ENCODE measurements at places on chromosomes 11 and 22.

DNA sequence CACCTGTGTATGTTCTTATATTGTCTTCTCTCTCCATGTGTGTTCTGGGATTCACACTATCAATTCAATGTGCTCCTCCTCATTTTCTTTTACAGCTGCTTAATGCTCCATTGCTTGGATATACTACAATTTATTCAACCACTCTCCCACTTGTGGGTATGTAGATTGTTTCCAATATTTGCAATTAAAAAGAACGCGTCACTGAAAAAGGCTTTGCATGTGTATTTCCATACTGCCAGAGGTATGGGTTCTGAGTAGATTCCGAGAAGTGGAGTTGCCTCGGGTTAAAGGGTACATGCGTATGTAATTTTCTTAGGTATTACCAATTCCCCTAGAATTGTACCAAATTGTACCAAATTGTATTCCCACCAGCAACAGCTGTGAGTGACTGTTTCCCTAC lies 7.0 kb upstream of the CAPN5 start:
- no peak for DNase-seq

GRCh38 chr11:61146416-61146815 lies 14.8 kb downstream of the VPS37C start:
- no peak for DNase-seq

GRCh38 chr11:130064596-130064995 lies 5.1 kb upstream of the APLP2 start:
- no peak for DNase-seq

GRCh38 chr11:69819541-69820070 lies 390 bp upstream of the FGF3 start:
- no peak for DNase-seq

DNA sequence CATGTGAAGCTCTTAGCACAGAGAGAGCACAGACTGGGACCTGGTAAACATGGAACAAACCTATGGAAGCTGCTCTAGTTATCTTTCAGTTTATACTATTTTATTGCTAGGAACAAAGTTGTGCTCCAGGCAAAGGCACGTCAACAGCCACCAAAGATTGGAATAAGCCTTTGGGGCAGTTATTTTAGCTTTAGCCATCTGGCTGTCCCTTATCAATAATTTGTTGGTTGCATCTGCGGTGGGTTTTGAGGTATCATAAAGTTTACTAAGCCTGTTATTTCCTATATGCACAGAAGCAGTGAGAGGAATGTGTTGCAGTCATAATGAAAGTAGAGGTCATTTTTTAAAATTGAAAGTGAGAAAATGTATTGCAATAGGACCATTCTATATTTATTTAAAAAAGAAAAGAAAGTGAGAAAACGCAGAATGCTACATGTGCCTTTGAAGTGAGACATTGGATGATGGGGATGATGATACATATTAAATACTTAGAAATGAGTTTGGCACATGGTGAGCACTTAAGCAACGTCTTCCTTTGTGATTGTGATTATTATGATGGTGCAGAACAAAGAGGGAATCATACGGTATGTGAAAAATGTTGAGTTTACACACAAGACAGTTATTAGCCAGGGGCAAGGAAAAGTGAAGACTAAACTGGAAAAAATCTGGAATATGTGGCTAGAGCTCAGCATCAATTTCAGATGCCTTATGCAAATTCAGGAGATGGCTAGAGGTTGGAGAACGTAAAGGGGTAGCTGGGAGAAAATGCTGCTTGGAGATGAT lies 58.3 kb downstream of the PRR5L start:
- no peak for DNase-seq

GRCh38 chr11:10807493-10808234 lies 1.1 kb downstream of the EIF4G2 start:
- peak; percentile 45 for DNase-seq

GRCh38 chr22:27242917-27243589 lies 558.5 kb downstream of the MN1 start:
- DNase-seq, result no peak

GRCh38 chr22:34476762-34477161 lies 556.5 kb upstream of the LARGE1 start:
- no peak for DNase-seq

DNA sequence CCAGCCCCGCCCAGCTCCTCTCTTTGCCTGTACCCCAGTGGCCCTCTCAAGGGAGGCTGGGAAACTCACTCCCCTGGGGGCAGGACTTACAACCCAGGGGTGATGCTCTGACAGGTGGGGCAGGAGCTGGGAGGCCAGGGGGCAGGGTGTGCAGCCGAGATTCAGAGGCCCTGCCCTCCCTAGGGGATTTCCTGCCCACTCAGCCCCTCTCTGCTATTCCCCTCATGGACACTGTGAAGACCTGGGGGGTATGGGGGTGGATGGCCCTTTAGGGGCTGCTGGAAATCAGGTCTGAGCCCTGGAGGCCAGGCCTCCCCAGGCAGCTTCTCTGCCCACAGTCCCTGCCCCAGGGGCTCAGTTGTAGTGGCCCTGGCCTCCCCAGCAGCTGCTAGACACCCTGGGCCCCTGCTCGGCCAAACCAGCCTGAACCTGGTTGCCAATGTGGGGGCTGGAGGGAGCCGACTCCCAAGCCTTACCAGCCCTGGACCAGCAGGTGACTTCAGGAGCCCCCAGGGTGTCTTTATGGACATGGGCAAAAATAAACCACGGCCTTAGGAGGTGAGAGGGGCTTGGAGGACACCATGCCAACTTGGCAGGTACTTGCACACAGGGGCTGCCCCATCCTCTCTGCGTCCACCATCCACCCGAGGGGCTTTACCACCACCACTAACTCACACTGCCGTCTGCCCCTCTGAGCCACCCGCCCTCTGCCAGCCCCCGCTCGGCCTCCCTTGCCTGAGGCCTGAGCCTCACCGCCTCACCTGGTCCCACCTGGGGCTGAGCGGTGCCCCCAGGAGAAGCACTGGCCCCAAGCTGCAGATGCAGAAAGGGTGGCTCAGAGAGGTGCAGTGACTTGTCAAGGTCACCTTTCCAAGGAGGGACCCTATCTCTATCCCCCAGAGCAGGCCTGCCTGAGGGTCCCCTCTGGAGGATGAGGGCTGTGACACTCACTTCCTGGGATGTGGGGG lies 2.8 kb upstream of the PHLDA2 start:
- no peak for DNase-seq

DNA sequence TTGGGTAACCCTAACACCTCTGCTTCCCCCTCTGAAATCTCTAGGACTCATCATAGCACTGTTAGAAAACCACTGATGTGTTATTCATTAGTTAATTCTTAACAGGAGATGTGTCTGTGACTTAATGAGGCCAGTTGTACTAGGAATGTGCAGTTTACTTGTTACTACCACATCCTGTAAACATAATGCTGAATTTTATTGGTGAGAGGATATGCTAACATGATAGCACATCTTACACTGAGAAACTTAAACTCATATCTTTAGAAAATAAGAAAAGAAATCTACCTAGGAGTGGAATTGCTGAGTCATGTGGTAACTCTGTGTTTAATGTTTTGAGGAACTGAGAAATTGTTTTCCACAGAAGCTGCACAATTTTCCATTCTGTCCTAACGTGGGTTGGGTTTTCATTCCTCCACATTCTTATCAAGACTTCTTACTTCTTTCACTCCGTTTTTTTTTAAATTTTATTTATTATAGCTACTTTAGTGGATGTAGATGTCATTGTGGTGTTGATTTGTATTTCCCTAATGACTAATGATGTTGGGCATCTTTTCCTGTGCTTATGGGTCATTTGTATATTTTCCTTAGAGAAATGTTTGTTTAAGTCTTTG lies 33.7 kb downstream of the RNF121 start:
- DNase-seq, result no peak

DNA sequence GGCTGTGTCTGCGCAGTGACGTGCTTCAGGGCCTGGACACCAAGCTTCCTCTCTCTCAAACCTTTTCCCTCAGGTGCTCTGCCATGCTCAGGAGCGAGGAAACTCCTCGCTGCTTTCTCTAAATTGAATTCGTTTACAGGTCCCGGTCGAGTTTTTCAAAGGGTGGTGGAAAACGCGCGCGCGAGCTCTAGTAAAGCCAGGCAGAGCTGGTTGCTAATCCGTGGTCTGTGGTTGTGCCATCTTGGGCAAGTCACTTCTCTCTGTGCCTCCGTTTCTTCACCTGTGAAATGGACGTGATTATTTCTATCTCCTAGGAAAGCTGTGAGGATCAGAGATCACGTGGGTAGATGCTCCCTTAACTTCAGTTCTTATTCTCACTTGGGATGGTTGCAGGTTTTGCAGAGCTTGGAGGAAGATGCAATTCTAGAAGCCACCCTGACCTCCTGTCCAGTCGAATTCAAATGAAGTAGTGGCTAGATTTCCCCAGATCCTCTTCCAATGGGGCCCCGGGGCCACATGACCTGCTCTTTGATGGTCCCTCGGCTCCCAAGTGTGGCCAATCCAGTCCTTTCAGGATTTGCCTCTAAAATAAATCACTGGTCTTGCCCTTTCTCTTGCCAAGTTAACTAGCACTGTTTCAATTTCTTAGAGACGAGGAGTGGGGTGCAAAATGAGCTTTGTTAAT lies 10.5 kb upstream of the ALX4 start:
- no peak for DNase-seq

- DNase-seq, result no peak
Measured at GRCh38 chr22:24486501-24486921, 8.6 kb upstream of the UPB1 start.

GRCh38 chr11:96234866-96235441 lies 108.0 kb downstream of the MAML2 start:
- DNase-seq, result no peak

- no peak for DNase-seq
Measured at GRCh38 chr11:29679996-29680395, 336.8 kb downstream of the KCNA4 start.

DNA sequence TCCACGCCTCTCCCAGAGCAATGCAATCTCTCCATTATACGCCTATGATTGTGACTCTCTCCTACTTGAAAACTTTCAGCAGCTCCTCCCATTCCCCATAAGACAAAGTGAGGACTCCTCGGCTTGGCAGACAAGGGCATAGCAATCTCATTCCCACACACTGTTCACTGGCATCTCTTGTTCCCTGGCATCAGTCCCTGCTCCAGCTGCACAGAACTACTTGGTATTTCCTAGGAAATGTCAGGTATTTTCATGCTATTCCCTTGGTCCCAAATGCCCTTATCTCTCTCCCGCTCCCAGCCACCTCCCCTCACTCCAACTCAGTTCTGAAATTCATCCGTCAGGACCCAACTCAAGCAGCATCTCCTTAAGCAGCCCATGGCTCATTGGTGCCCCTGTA lies 28.4 kb downstream of the TMPRSS5 start:
- DNase-seq, result no peak

DNA sequence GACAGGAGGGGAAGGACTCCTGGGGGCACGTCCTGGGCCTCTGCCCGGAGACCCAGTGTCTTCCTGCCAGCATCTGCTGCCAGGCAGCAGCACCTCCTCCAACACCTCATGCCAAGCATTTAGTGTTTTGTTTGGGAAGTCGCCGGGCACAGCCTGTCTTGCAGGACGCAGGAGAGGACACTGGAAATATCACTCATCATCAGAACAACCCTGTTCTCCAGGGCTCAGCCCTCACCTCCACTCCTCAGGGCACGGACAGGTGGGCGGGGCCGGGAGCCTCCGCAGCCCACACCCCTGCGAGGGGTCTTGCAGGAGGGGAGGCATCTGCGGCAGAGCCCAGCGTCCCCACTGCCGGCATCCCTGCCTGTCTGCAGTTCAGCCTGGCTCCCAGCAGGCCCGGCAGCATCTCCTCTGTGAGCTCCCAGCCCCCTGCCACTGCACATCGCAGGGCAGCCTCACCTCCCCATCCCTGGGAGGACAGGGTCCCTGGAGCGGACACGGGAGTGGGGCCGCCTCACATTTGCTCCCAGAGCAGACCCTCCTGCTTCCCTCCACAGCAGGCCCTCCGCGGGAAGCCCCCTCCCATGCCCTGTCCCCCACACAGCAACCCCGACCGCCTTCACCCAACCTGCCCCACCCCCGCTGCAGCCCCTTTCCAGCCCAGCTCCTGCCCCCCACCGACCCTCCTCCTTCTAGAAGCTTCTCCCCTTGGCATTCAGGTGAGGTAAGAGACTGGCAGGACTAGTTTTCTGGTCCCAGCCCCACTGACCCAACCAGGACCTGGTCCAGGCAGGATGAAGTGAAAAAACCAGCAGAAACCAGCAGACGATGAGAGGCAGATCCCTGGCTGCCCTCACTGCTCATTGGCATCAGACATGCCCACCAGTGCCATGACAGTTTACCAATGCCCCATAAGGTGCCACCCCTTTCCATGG lies 72.7 kb downstream of the BRD1 start:
- no peak for DNase-seq

- DNase-seq, result no peak
Measured at GRCh38 chr22:45205276-45205925, 35.3 kb downstream of the KIAA0930 start.

GRCh38 chr22:47270463-47271135 lies 508.1 kb downstream of the TBC1D22A start:
- no peak for DNase-seq

DNA sequence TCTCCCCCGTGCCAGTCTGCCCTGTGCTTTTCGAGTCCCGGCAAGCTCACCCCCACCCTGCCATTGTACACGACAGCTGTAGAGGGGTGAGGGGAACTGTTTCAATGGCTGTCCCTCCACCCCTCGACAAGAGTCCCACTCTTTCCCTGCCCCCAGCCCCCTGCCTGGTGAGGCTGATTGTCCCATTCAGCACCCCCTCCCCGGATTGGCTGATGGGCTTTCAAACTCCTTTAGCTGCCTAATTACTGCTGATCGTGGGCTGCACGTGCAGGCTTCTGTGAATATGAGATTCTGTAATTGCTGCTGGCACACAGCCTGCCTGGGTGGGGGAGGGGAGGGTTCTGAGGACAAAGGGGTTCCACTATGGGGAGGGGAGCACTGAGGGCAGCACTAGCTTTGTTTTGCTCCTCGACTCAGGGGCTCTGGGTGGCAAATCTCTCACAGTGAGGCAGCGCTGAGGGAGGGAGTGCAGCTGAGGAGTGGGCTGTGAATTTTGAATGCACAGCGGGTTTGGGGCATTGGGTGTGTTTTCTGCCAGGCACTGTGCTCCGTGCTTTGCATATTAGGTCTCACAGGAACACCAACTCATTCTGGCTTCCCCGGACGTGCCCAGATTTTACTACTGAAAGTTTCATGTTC lies 42.6 kb upstream of the ACCSL start:
- DNase-seq, result peak; percentile 93

DNA sequence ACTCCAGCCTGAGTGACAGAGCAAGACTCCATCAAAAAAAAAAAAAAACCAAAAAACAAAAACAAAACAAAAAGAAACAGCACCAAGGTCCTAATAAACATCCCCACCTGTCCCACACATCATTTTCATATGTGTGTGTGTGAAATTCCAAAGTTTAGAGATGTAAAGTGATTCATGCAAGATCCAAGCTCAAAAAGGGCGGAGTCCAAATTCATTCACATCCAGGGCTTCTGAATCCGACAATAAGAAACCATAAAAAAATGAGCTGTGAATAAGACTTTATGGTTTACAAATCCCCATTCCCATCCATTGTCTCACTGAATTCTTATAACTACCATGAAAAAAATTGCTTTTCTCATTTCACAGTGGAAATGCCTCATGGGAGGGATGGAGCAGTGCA lies 30.9 kb upstream of the IGSF22 start:
- no peak for DNase-seq

GRCh38 chr11:37612146-37612545 lies 1014.1 kb upstream of the RAG2 start:
- no peak for DNase-seq

- DNase-seq, result no peak
Measured at GRCh38 chr11:57479911-57480310, 19.6 kb downstream of the RTN4RL2 start.
